SW 1271 (cell line): ENCODE measurements at places on chromosomes 4 and X.

DNA sequence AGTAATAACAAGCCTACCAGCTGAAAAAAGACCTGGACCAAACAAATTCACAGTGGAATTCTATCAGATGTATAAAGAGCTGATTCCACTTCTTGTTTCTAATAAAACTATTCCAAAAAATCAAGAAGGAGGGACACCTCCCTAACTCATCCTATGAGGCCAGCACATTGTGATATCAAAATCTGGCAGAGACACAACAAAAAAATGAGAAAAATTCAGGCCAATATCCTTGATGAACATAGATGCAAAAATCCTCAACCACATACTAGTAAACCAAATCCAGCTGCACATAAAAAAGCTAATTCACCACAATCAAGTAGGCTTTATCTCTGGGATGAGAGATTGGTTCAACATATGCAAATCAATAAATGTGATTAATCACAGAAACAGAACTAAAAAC, 147.9 kb upstream of the NEIL3 start:
- DNase-seq, result no peak

DNA sequence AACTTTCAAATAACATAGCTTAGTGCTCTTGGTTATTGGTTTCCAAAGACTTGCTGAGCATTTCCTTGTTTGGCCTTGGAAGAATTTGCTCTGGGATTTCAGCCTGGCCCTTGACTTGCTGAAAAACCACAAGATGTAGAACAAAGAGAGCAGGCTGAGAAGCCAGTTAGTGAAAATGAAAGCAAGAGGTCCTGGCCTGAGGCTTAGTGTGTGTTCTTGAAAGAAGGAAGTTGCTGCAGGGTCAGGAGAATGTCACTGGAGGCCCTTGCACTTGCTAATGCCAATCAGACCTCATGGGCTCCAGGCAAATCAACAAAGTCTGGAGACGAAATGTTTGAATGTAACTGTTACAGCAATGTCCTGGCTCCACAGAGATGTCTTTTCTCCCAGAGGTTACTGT, 79.4 kb downstream of the SYNPO2 start:
- no peak for DNase-seq

- no peak for DNase-seq
Observed at GRCh38 chrX:46704767-46705386, 54.0 kb downstream of the SLC9A7 start.

DNA sequence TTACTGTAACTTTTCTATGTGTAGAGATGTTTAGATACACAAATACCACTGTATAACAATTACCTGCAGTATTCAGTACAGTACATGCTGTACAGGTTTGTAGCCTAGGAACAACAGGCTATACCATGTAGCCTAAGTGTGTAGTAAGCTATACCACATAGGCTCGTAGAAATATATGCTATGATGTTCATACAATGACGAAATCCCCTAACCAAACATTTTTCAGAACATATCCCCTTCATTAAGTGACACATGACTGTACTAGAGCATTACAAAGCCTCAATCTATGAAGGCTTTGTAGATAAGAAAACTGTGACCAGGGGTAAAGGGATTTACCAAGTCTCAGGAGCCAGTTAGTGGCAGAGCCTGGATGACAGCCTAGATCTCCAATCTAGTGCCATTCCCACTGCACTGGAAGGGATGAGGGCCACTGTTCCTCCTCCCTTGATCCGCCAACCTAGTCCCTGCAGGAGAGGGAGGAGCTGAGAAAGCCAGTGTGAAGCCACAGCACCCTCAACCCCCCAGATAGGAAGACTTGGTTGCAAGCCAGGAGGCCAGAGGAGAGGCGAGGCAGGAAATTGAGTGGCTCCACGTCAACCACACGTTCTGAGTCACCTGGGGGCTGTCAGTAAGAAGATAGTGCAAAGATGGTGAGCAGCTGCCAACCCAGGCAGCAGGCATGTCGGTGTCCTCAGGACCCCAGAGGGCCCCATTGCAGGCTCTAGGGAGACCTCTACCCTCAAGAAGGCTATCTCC, 227.7 kb downstream of the BCOR start:
- DNase-seq, result no peak

DNA sequence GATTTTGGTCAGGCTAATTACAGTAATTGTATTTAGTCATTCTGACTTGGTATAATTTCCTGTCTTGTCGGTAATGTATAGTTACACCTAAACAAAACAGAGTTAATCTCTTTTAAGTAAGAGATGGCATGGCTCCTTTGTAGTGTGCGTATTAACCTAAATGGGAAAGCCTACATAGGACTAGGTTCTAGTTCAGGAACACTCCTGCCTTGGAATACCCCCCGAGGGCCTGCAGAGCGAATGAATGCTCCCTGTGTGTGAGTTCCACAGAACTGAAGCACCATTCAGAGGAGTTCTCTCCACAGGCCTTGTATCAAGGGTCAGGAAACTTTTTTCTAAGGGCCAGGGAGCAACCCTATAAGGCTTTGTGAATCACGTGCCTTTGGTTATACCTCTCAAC, 44.9 kb upstream of the STIM2 start:
- DNase-seq, result no peak

DNA sequence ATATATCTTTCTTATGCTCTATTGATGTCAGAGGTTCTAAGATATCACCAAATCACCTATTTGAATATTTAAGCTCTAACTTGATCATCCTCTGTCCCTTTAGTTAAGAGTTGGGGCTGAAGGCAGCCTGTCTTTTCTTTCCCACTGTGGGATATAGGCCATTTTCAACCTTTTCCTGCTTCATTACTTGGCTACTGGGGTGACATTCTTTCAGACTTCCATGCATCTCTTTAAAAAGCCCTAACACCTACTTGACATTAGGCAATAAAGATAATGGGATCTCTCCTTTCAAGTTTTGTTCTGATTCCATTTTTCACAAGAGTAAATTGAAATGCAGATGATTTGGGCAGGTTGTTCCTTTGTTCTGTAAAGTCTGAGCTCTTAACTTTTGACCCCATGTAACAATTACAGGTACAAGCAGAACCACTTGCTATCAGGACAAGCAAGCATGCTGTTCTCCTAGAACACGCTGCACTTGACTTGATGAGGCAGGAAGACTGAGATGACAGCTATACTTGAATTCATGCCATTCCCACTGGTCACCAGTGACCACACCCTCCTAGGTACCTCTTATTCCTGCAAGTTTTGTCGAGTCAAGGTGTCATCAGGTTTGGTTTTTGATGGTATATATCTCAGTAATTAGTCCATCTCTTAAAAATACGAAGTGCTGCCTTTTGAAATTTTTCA, 18.2 kb downstream of the HOPX start:
- no peak for DNase-seq

GRCh38 chr4:121822796-121823504, 733 bp downstream of the CCNA2 start:
- peak; percentile 47 for DNase-seq

- no peak for DNase-seq
Observed at GRCh38 chr4:52472444-52472843, 186.7 kb downstream of the USP46 start.

DNA sequence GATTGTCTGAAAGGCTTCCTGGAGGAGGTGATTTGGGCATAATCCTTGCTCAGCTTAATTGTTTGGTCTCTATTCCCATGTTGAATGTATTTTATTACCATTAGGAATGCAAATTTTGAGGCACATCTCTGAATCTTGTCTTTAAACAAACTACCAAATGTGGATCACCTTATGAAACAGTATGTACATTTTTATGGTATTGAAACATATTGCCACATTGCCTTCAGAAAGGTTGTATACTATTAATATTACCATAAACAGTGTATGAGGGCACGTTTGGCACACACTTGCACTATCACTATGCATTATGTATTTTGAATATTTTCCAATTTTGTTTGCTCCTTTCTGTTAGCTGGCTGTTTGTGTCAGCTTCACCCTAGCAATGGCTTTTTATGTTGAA, 60.0 kb upstream of the ALB start:
- DNase-seq, result no peak

DNA sequence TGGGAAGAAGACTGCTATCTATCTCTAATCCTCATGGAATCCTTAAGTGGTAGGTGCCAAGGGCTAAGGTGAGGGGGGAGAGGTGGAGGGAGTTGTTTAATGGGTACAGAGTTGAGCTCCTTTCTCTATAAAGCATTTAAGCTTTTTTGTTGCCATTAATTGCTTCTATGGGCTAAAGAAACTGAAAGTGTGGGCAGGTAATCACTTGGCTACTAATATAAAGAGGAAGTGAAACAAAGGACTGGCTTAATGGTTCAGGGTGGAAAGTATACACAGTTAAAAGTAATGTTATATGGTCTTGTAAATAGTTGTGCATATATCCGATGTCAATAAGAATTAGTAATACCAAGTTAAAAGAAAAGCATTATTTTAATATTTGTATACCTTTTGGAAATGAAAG, 83.9 kb downstream of the POLA1 start:
- no peak for DNase-seq

- DNase-seq, result no peak
Observed at GRCh38 chr4:98203332-98204235, 57.6 kb upstream of the RAP1GDS1 start.

GRCh38 chr4:53235547-53235946, 130.3 kb downstream of the SCFD2 start:
- DNase-seq, result no peak

DNA sequence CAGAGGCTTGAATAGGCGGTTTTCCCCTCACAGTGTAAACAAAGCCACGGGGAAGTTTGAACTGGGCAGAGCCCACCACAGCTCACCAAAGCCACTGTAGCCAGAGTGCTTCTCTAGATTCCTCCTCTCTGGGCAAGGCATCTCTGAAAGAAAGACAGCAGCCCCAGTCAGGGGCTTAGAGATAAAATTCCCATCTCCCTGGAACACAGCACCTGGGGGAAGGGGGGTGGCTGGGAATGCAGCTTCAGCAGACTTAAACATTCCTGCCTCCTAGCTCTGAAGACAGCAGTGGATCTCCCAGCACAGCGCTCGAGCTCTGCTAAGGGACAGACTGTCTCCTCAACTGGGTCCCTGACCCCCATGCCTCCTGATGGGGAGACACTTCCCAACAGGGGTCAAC, 44.0 kb upstream of the USP38 start:
- DNase-seq, result no peak

GRCh38 chr4:139942241-139942640, 211.7 kb downstream of the MAML3 start:
- no peak for DNase-seq

- no peak for DNase-seq
Observed at GRCh38 chrX:105872941-105873340, 50.6 kb downstream of the NRK start.

GRCh38 chr4:138680256-138680655, 335.3 kb upstream of the NOCT start:
- no peak for DNase-seq
